ENCODE measurements at places on chromosomes 7 and 10.

DNA sequence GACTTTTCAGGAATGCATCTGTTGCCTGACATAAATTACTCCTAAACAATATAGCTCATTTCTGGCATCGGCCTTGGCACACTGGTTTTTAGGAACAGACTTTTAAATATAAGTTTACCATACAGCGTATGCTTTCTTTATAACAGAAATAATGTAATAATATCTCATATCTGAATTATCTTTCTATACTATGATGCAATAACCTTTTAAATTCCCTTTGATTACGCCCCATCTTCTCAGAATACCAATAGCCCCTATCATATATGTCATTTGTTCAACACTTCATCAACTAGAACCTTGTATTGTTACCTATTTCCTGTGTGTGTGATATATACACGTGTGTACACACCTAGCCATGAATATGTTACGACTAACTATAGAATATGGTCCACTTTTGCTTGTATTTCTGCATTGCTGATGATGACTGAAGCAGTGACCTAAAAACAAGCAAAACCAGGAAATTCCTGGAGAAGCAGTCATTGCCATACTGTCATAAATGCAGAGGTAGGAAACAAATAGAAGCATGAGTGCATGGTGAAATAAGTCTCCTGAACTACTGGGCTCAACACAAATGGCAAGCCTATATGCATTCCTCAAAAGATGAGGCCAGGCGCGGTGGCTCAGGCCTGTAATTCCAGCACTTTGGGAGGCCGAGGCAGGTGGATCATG is 618.4 kb upstream of the NRP1 start:
- no peak for DNase-seq

DNA sequence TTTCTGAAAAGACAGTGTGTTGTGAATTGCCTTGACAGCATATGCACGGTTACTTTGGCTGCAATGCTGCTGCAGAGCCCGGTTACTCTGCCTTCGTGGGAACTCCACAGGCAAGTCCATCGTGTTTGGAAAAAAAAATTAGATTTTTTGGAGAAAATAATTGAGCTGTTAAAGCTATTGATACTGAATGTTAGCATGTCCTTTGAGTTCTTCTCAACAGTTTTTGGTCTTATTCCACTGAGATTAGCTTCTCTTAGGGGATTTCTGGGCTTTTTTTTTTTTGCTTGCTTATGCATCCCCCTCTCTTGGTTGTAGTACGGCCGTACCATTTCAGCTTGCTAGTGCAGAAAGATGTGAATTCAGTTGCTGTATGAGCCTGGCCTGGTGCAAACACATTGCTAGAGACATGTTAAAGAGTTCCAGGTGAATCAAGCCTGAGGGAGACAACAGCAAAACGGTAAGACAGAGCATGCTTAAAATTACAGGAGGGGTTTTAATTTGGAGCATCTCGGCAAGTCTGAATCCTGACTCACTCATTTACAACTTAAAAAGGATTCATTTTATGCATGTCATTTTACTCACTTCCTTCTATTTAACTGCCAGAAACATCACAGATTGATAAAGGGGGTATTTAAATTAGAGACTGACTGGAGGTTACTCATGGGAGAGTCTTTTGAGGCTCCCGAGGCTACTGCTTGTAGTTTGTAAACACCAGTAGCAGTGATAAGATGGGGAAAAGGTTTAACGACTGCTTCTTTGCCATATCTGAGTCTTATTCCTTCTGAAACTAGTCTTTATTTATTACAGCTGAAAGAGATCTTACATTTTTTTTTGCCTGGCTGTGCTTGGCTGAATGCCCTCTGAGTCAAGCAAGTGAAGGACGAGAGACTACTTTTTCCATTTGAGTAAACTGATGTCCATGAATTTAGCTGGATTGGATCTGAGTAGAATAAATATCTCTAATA is 113.7 kb downstream of the CDK14 start:
- DNase-seq, result no peak

DNA sequence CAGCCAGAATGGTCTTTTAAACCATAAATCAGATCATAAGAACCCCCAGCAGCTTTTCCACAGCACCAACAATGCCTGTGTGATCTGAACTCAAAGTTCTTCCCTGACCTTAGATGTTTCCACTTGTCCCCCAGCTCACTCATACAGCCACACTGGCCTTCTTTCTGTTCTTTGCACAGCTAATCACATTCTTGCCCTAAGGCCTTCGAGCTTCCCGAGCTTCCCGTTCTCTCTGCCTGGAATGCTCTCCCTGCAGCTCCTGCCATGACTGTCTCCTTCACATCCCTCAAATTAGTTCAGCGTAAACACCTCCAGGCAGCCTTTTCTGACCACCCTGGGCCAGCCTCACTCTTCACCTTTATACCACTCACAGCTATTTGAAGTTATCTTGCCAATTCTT is 166.8 kb upstream of the NFE2L3 start:
- no peak for DNase-seq

DNA sequence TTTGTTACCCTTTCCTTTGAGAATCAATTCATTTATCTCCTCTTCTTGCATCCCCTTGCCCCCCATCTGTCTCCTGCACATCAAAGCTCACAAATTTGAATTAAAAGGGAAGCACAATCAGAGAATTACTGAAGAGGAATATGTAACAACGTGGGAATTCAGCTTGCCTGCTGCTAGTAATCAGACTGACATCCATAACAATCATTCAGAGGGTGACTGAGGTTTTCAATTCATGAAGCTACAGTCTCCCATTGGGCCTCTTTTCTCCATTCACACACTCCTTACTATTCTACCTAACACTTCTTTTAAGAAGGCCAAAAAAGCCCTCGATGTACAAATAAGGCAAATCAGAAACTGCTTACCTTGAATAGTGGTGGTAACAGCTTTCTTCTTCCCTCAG is 24.3 kb upstream of the DNA2 start:
- DNase-seq, result no peak

GRCh38 chr10:95543459-95543858 is 17.7 kb downstream of the SORBS1 start:
- no peak for DNase-seq

DNA sequence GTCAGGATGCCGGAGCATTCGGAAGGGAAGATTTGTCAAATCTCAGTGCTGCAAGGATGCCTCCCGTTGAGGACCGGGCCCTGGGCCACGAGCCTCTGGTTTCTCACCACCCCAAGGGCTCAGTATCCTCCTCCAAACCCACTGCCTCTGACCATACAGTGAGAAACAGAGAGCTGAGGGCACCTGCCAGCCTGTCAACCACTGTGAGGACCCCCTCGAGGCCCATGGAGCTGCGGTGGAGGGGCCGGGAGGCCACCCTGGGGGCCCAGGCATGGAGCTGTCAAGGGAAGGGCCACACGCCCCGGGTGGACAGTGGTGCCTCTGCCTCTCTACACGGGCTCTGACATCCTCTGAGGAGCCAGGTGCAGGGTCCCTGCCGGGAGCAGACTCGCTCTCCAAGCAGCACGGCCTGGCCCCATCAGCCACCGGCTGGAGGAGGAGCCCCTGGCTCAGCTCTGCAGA is 248.0 kb upstream of the TCERG1L start:
- no peak for DNase-seq
